Dorsolateral prefrontal cortex (tissue), 122 donors: ENCODE measurements at places on chromosomes 2 and 18.

DNA sequence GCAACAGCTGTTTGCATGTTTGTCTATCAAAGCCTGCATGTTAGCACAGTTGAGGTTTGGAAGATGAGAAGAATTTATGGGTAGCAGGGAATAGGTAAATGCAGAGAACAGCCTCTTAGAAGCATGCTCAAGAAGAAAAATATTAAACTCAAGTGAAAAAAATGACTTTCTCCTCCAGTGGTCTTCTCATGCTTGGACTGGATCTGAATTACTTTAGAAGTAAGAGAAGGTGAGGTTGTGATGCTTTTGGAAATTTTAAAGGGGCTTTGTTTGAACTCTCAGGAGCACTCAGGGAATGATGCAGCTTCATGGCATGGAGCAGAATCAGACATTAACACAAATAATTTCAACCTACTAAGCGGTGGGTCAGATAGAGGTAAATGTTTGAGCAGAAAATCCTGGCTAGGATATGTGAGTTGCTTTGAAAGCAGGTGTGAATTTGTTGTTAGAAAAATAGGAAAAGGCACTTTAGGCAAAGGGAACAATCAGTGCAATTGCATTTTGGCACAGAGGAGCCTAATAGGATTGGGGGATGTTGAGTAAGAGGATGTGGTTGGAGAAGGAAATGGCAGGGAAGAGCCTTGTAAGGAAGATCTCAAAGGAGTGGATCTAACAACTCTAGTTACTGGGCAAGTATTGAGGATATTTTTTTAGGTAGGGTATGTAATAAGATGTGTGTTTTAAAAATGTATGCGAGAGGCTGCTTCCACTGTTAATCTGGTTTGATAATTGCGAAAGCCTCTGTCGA is 76.3 kb downstream of the DDX1 start:
- no peak for DNase-seq

DNA sequence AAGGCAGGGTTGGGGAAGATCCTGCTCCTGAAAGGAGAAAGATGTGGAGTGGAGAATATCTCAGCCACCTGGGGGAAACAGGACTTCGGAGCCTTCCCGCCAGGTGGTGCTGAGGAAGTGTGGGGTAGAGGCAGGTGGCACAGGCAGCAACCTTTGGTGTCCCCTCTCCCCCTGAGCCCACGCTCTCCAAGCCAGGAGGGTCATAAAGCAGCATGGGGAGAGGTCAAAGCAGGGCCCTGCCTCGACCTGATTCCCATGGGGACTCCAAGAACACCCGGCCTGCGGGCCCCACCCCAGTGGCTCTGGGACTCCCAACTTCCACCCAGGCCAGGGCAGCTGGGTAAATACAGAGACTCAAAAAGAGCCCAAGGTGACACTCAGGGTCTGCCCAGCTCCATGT is 54.3 kb upstream of the SLC66A3 start:
- no peak for DNase-seq

DNA sequence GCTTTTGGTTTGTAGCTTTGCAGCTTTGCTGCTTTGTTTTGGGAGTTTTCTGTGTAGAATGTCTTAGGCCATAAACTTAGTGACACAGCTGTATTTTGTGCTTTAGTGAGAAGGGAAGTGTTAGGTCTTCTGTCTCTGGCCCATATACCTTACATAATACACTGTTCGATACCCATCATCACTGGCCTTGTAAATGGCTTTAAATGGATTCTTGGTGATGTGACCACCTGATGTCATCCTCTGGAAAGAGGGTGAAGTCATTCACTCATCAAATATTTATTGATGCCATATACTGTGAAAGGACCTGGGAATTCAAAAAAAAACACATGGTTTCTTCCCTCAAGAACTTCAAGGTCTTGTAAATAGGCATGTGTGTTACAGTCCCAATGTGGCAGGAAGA is 18.9 kb upstream of the SCYGR2 start:
- DNase-seq: no peak

- no peak for DNase-seq
Observed at GRCh38 chr2:159620796-159621195, 4.4 kb upstream of the BAZ2B start.

DNA sequence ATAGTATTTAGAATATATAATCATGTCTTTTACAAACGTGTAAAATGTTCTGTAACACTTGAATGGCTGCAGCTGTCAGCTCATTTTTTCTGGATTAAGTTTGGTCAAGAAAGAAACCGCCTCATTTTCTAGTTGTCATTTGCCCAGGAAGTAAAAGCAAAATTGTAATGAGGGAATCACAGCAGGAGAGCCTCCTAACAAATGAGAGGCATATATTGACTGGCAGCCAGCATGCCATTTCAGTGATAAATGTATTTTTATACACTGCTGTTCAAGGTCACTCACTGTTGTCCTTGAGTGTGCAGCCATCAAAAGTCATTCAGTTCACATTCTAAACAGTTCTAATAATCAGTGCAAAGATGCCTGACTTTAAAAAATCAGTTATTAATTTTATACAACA is 144.3 kb upstream of the BOD1L2 start:
- no peak for DNase-seq

GRCh38 chr2:134138115-134138514 is 115.8 kb upstream of the MGAT5 start:
- DNase-seq: no peak

DNA sequence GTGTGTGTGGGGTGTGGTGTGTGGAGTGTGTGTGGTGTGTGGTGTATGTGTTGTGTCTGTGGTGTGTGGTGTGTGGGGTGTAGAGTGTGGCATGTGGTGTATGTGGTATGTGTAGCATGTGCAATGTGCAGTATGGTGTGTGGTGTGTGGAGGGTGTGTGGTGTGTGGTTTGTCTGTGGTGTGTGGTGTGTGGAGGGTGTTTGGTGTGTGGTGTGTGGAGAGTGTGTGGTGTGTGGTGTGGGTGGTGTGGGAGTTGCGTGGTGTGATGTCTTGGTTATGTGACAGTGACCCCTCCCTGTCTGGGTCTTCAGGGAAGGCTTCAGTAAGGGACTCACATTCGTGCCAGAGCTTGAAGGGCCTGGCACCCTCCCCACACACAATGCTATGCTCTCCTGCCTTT is 718.2 kb upstream of the SOX11 start:
- no peak for DNase-seq

DNA sequence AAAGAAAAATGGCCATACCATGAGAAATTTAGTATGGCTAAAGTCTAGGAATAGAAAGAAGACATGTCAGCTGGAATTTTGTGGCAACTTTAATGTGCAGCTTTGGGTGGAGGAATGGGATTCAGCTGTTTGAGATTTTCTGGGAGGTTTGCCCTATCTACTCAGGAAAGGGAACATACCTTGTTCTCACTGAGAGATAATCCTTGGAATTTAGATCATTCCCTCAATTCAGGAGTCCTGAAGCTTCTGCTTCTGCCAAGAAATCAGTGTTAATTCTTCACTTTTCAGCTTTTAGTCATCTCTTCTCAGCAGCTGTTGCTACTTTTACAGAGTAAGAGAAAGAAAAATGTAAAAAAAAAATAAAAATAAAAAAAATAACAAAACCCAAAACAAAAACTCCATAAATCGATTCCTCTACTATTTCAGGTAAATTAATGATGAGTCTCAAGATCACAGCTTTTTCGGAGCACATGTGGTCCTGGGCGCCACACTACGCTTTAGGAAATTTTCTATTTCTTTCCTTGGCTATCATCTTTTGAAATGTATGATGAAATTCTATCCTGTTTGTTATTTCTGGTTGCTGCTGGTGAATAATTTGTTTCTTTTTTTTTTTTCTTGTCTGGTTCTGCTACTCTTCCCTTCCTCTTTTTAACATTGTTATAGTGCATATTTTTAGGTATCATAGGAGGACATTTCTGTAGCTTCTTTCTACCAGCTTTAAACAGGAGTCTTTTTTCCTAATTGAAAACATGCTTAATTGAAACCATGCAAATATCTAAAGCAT is 18.9 kb upstream of the BAZ2B start:
- no peak for DNase-seq

- DNase-seq: no peak
Observed at GRCh38 chr18:35201256-35201931, 39.4 kb upstream of the ZNF397 start.

GRCh38 chr2:86417961-86418360 is 23.2 kb upstream of the KDM3A start:
- DNase-seq: no peak

- no peak for DNase-seq
Observed at GRCh38 chr18:50280707-50281294, 522 bp downstream of the MBD1 start.

DNA sequence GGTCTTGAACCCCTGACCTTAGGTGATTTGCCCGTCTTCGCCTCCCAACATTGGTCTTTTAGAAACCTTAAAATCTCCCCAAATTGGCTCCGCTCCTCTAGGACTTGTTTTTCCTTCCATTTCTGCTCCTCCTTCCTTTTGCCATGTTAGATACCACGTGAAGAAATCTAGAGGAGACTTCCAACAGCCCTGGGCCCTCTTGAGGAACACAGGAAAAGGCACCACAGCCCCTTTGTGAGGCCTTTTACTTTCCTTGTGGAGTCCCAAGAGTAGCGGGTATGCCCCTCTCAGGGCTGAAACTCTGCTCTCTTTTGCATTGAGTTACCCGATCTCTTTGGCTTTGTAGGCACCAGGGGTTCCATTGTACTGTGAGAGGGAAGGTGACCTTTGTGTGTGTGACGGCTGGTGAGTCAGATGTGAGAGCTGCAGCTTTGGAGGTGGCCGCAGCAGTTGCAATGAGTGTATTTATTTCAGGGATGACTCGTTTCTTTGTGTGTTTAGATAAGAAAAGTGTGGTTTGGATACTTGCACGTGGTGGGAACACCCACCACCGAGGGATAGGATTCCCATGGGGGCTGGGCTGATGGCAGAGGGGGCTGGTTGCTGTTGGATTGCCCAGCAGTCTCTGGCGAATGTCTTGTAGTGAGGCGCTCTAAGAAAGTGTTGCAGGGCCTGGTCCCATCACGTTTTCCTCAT is 218.4 kb upstream of the HS6ST1 start:
- no peak for DNase-seq

- no peak for DNase-seq
Observed at GRCh38 chr2:17583166-17583565, 42.7 kb downstream of the VSNL1 start.

GRCh38 chr2:33264766-33265165 is 211.7 kb upstream of the RASGRP3 start:
- no peak for DNase-seq

- DNase-seq: no peak
Observed at GRCh38 chr2:113822087-113822815, 65.8 kb upstream of the SLC35F5 start.

DNA sequence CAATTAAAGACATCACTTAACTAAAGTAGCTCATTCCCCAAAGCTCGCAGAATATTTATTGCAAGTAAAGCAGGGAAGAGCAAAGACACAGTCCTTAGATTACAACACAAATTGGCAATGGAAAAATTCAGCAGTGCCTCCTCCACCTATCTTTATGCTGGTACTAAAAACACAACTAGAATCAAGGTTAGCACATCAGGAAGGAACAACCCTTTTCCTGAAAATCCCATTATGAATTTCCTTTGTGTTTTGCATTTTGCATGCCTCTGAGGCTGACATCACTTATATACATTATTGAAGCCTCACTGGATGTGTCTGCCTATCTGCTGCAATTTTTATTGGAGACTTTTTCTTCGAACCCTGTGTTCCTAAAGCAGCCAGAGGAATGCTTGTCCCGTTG is 193.8 kb upstream of the STK17B start:
- no peak for DNase-seq

DNA sequence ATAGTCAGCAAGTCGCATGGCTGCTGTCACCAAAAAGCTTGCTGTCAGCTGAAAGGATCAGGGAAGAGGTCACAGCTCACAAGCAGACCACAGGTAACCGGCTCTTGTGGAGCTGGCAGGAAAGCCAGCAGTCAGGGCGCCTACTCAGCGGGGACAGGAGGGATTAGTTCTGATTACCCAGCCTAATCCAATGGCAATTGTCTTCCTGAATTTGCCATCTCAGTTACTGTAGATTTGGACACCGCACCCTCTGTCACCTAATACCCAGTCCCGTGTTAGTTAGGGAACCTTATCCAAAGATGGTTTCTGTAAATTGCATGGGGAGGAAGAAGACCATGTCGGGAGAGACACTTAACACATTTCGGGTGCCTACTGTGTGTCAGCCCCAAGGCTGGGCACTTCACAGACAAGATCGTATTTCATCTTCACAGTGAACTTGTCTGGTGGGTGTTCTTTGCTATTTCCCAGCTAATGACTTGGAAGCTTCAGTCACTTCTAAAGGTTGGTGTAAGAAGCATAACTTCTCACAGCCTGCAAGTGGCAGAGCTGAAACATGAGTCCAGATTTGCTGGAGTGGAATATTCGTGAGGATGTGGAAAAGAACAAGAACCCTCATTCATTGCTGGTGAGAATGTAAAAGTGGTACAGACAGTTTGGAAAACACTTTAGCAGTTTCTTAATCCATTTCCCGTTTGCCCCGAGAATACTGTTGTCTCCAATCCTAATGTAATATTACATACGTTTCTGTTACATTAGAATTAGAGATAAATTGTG is 9.9 kb downstream of the ALPK2 start:
- DNase-seq: no peak

DNA sequence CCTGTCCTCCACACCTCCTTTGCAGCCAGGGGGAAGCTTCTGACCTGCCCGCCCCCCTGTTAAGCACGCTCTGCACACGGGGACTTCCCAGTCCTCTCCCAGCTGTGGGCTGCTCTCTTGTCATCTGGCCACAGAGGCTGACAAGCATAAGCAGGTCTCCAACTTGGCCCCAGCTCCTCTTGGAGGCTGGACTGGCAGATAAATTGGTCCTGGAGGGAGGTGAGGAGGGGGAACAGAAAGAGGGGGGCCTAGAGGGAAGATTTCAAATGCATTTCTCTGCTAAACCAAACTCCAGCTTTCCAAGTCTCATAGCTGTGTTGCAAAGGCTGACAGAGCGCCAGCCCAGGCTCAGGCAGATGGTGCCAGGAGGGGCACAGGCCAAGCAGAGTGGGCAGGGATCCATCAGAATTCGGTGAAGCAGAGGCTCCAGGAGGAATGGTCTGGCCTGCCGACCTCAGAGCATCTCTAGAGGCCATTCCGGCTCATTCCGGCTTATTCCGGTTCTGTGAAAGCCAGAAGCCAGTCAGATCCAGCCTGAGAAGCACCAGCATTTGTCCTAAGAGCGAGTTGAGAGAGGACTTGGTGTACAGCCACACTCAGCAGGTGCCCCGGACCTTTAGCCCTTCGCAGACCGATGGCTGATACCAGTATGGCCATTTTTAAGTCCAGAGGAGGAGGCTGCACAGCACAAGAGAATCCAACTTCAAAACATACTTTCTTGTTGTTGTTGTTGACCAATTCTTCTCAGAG is 508.9 kb upstream of the MYT1L start:
- DNase-seq: no peak
